Cardiac septum (tissue), 1 donor: ENCODE measurements at places on chromosomes 5 and 9.

GRCh38 chr5:147731431-147732290, 50.9 kb downstream of the JAKMIP2 start:
- no peak for DNase-seq

DNA sequence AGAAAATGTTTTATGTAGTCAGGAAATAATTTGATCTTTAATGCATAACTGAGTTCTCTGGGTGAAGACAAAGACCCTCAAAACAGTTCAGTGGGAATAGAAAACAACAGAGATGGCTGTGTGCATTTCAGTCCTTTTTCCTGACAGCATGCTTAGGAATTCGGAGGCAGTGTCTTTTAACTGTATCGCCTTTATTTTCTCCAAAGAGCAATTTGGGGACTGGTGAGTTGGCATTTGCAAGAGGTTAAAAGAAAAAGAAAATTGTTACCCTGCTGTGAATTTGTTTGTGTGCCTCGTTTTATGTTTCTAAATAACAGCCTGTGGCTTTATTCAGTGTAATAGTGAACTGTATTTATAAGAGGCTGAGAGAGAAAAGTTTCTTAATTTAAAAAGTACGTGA, 227.8 kb upstream of the DMAC1 start:
- no peak for DNase-seq

- no peak for DNase-seq
These were observed 95.0 kb upstream of the NR5A1 start for GRCh38 chr9:124602204-124602603.

GRCh38 chr5:68770551-68770950, 323.3 kb upstream of the SLC30A5 start:
- no peak for DNase-seq

DNA sequence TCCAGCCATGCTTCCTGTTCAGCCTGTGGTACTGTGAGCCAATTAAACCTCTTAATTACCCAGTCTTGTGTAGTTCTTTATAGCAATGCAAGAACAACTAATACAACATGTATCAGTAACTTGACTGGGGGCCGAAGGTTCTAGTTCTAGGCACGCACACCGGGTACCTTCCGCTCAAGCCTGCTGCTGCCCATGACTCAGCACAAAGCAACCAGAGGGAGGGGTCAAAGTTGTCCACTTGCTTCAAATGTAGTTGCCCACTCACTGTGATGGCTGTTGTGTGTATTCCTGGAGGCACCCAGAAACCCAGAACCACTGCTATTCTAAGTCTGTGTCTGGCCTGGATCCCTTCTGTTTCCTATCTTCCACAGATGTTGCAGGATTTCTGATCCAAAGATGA, 222.6 kb downstream of the FRMD3 start:
- no peak for DNase-seq

- DNase-seq = no peak
These were observed 465.5 kb downstream of the DNAH5 start for GRCh38 chr5:13478831-13479465.

GRCh38 chr5:76565009-76565408, 58.2 kb downstream of the F2RL2 start:
- no peak for DNase-seq

- DNase-seq = no peak
These were observed 127.5 kb downstream of the SUSD1 start for GRCh38 chr9:112047538-112048066.

DNA sequence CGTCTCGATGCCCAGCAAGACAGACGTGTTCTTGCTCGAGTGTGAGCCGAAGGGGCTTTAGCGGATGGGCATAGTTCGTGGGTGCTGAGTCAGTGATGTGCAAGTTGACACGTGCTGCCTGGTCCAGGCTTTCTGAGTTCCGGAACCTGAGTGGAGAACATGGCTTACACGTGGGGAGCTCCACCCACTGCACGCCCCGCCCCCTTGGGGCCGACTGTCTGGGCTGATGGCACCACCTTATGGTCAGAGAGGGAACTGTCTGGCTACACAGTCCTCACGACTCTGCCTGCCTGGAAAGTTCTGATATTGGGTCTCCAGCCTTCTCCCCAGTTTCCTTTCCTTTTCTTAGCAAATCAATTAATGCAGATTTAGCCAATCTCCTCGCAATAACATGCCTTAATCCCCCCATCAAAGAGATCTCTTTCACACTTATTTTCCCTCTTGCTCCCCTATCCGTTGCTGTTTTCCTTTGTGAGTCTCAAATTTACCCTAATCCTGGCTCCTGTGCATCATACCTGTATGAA, 3.8 kb upstream of the STC2 start:
- DNase-seq = peak; percentile 88

DNA sequence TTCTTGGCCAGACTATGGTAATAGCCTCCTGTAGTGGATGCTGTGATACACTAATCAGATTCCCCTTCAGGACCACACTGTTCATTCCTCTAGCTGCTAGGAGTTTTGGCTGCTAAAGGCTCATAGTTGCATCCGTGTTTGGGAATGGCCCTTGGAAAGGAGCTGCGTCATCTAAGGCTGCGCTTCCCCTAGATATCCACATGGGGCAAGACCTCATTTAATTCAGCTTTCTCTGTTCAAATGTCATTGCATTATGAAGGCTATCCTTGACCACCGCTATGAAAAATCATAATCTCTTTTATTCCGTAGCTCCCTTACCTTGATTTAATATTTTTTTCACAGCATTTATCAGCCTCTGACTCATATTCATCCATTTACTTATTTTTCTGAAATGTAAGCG, 258.3 kb upstream of the NR4A3 start:
- DNase-seq = no peak

GRCh38 chr9:2602704-2603116, 18.9 kb upstream of the VLDLR start:
- DNase-seq = no peak

GRCh38 chr9:104091708-104092107, 2.4 kb upstream of the SMC2 start:
- DNase-seq = no peak

DNA sequence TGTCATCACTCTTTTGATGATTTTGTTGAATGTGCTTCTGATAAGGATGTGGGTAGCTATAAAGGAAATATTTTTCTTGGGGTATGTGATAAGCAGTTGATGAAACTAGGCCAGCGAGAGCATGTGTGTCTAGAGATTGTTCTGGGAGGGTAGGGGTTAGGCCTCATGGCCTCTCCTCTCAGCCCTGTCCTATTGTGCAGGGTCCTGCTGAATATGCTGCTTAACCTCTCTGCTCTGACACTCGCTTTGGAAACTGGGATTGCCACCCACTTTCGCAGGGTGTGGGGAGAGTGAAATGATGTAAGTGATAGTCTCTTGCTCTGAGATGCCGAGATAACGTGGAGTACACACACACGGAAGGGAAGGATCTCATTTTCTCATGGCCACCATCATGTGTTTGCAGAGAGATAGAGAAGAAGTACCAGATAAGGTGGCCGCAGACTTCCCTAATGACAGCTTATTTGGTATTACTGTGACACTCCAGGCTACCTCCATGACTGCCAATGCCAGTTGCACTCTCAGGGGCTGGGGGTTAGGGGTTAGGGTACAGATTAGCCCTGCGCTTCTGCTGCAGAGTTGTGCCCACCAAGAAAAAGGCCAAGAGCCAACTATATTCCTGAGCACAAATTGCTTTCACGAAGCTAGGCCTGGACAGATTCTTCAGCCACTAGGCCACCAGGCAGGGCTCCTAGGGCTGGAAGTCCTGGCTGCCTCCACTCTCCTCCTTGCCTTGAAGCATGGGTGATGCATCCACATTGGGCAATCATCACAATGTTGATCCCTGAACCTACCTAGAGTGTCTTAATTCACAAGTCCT, 25.2 kb upstream of the TNFAIP8 start:
- no peak for DNase-seq

- no peak for DNase-seq
These were observed 32.8 kb downstream of the TUT7 start for GRCh38 chr9:86321373-86321772.

- no peak for DNase-seq
These were observed 77.1 kb downstream of the NTNG2 start for GRCh38 chr9:132238992-132239391.

GRCh38 chr9:98506422-98507054, 202.2 kb downstream of the GABBR2 start:
- peak; percentile 50 for DNase-seq

- DNase-seq = no peak
These were observed 141.4 kb upstream of the PANK3 start for GRCh38 chr5:168720575-168720974.

DNA sequence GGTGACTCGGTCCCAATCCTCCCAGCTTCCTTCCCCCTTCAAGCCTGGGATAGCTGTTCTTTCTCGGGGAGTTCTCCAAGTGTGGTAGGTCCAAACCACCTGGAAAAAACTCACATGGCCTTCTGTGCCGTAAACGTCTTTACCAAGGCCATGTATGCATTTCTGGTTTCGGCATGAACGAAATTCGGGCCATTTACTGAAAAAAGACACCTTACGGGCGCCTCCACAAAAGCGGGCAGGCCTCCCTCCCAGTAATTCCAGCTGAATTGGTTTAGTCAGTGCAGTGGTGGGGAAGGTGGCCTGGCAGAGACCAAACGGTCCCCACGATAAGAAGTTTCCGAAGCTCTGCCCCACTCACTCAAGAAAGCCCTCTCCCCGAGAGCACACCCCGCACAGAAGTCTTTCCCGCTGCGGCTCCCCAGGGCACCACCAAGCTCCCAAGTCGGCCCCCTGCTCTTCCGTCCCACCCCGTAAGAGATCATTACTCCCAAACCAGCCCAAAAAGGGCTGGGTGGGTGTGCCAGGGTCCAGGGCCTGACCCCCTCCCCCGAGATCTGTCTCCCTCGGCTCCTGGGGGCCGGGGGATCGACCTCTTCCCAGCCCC, 86.3 kb upstream of the MELK start:
- no peak for DNase-seq

DNA sequence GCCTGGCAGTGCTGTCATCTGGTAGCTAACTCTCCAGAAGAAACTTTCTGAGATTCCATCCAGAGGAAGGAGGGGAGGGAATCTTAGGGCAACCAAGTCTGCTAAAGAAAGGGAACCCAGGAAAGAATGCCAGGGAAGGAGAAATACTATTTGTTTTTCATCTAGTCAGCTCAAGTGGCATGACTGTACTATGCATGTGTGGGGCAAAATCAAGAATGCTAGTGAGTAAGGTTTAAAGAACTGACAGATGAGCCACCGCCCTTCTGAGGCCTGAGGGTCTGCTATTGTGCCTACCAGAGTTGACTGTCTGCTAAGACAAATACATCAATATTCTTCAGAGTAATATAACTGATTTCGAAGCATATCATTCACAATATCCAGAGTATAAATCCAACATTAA, 204.2 kb downstream of the SLC12A2 start:
- DNase-seq = no peak

- no peak for DNase-seq
These were observed 203.1 kb upstream of the ARRDC3 start for GRCh38 chr5:91586232-91586631.

GRCh38 chr5:176880366-176881020, 18.7 kb downstream of the HK3 start:
- DNase-seq = no peak

- DNase-seq = no peak
These were observed 206.1 kb upstream of the ZNF608 start for GRCh38 chr5:124952566-124952965.

DNA sequence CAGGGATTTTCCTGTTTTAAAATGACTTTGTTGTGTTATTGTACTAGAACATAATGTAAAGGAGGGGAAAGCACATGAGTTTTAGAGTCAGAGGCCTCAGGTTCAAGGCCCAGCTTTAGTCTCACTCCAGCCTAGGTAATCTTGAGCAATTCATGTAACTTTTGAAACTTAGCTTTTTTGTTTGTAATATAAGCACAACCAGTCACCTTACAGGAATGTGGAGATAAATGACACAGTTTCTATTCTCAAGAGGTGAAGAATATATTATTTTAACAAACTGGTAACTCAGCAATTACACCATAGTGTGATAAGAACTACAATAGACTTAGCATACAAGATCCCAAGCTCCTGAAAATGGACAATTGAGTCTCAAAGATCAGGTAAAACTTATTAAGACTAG, 51.2 kb downstream of the ADAMTS19 start:
- DNase-seq = no peak

GRCh38 chr5:159198063-159199036, 11.0 kb downstream of the RNF145 start:
- no peak for DNase-seq

DNA sequence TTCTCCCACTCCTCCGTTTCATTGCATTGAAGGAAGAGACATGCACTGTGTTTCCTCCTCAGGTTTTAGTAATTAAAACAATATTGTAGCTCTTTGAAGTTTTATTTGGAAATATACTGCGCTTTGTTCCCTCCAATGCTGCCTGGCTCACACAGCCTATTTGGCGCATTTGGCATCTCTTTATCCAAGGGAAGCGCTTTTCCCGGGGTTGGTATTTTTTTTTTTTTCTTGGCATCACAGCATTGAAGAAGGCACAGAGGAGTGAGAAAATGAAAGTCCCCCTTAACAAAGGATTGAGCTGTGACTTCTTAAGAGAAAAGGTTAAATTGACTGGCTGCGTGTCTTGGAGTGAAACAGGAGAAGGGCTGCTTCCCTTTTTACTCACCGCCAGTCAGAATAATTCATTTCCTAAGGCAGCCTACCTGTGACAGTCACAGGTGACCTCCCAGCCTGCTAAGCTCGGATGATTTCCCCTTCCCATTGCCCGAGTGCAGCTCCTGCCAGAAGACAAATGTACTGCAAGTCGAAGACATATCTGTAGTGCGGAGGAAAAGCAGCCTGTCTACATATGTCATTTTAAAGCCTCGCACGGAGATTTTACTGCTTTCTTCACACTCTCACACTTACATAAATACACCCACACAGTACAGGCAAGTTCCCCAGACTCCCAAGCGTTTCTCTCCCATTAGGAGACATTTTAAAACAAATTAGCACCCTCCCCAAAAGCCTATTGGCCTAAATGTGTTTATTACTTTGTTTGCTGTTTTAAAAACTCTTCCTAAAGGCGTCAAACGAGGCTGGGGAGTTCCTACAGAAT, 665.5 kb upstream of the ZNF608 start:
- DNase-seq = no peak

- DNase-seq = no peak
These were observed 463.1 kb downstream of the NR2F1-AS1 start for GRCh38 chr5:93117751-93118531.

DNA sequence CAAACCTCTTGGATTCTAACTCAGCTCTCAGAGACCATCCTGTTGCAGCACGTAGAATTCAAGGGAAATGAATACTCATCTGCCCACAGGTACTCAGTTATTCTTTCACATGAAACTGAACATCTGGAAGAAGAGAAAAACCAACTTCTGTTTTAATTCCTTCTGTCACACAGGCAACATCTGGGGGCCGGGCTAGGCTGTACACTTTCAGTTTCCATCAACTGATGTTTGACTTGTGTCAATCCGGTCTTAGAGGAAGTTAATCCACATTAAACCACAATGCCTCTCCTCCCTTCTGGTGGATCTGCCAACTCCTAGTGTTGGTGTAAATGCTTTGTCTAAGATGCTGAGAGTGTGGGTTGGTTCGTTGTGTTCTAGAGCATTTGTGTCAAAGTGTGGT, 17.6 kb downstream of the DMRT3 start:
- DNase-seq = no peak

DNA sequence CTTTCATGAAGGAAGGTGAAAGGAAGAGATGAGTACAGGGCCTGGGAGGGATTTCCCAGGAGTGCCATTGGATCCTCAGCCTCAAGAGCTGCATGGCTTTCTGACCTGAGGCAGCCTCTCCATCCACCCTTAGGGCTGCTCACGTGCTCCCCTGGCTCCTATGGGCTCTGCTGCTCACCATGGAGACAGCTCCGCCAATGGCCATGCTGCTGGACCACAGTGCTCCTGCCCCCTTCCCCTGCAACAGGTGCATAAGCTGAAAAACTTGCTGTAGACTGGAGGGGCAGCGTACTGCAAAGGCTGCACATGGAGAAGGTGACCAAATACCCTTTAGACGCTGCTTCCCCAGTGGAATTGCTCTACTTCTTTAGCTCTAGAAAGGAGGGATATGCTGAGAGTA, 112.7 kb upstream of the PANK3 start:
- no peak for DNase-seq
